ENCODE measurements at places on chromosomes 4 and X. TPM values are rescaled to one million over a fixed set of nuclear protein-coding genes. Genes with fewer than 3 reads are reported as not detected.

- H3K36me3 ChIP-seq = no peaks in the 10 kb centered on the region
- H3K4me3 ChIP-seq = no peak overlapping the region
- H3K4me1 ChIP-seq = no peaks in the 10 kb centered on the region
- peaks cover 7% of the 10 kb centered on the region for H3K27me3 ChIP-seq
- H3K27ac ChIP-seq = no peak overlapping the region
- no peak for DNase-seq
Observed at GRCh38 chr4:53671757-53672156, 80.5 kb upstream of the LNX1 start.

- no peaks in the 10 kb centered on the region for H3K36me3 ChIP-seq
- no peak within 1 kb of the TSS for H3K27ac ChIP-seq
- no peak for DNase-seq
- no peaks in the 10 kb centered on the region for H3K4me1 ChIP-seq
Observed at GRCh38 chrX:34132028-34132427, at the start of gene FAM47A. TSS of gene FAM47A (minus strand) at chrX:34132314. CDS start at chrX:34132278, 36 bp downstream.

GRCh38 chr4:16524911-16525554 is 298.8 kb upstream of the TAPT1 start:
- no peaks in the 10 kb centered on the region for H3K27me3 ChIP-seq
- H3K4me3 ChIP-seq = no peak overlapping the region
- no peak overlapping the region for H3K27ac ChIP-seq

DNA sequence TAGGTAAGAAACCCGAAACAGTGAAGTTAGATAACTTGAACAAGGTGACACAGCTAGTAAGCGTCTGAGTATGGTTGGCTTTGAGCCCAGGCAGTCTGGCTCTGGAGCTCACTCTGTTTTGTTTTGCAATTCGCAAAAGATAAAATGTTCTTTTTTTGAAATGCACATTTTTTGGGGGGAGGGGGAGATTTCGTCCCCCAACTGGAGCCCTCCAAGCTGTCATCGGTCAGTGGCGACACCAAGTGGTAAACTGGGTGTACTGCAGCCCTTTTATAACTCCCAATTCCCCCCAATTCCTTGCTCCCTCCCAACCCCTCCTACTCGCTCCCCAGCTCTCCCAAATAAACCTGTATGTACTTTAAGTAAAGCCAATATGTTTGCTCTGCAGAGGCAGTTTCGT is 2.8 kb upstream of the CLCN5 start:
- no peaks in the 10 kb centered on the region for H3K27me3 ChIP-seq
- H3K4me1 ChIP-seq = peaks cover 12% of the 10 kb centered on the region
- H3K4me3 ChIP-seq = no peak overlapping the region
- H3K36me3 ChIP-seq = no peaks in the 10 kb centered on the region

DNA sequence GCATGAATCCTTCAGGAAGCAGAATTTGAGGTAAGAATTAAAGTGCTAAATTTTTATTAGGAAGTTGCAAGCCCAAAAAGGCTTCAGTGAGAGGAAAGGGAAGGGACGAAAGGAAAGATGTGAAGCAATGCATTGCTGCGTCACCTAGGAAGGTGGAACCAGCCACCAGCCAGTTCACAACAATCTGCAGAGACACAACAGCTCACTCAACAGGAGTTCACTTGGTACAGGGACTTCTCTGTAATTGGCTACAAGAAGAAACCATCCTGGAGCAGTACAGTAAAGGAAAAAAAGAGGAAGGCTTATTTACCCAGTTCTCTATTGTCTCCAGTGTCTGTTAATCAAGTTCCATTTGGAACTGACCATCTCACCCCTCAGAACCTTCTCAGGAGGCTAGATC is 157.6 kb downstream of the HNRNPD start:
- no peak overlapping the region for H3K4me3 ChIP-seq
- peaks cover 23% of the 10 kb centered on the region for H3K4me1 ChIP-seq
- no peaks in the 10 kb centered on the region for H3K36me3 ChIP-seq
- DNase-seq = no peak
- H3K27ac ChIP-seq = no peak overlapping the region

Gene CNGA1
- not detected for total RNA-seq

Gene SORCS2
- total RNA-seq = not detected

Gene GAGE12H
- total RNA-seq = not detected

All from activated CD4-positive, alpha-beta T cell treated with anti-CD3 and anti-CD28 coated beads, Interleukin-2, amount 10 ng/mL, durations not matched to agents 7 days and 5 days (primary cell).